Osteocyte (in vitro differentiated cells): ENCODE measurements at places on chromosomes 16 and 17.

DNA sequence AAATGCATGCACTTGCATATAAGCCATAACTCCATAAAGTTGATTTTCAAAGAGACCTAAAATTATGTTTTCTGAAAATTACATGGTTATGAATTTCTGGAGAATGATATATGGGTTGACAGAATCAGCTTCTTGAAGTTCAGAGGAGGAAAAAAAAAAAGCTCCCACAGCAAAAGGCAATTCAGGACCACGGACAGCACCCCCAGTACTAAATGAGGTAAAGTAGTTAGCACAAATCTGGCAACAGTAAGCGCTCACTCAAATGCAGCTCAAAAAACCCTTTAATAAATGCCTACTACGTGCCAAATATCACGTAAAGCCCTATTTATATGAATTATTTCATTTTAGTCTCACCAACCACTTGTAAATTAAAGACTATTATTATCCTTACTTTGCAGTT, 135.2 kb downstream of the SHISA9 start:
- DNase-seq = no peak

- no peak for DNase-seq
These were observed 317.3 kb downstream of the FOXL1 start for GRCh38 chr16:86895606-86896005.

DNA sequence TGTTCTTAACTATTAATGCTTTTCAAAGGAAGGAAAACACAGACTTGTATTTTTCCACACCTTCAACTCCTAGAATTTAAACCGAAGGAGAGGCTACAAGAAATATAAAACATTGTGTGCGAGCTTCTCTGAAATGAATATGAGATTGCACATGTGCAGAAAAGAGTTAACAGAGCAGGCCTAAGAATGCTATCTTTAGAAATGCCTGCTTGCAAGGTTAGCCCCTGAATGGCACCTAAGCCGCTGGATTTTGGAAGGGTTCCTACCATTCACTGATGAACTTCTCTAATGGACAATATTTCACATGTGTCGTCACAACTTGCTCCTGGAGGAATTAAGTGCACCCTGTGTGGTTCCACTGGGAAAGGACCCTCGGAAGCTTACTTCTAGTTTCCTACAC, 69.3 kb downstream of the FBXL20 start:
- DNase-seq = no peak

GRCh38 chr16:29860218-29860617, 2.8 kb downstream of the CDIPT start:
- no peak for DNase-seq

DNA sequence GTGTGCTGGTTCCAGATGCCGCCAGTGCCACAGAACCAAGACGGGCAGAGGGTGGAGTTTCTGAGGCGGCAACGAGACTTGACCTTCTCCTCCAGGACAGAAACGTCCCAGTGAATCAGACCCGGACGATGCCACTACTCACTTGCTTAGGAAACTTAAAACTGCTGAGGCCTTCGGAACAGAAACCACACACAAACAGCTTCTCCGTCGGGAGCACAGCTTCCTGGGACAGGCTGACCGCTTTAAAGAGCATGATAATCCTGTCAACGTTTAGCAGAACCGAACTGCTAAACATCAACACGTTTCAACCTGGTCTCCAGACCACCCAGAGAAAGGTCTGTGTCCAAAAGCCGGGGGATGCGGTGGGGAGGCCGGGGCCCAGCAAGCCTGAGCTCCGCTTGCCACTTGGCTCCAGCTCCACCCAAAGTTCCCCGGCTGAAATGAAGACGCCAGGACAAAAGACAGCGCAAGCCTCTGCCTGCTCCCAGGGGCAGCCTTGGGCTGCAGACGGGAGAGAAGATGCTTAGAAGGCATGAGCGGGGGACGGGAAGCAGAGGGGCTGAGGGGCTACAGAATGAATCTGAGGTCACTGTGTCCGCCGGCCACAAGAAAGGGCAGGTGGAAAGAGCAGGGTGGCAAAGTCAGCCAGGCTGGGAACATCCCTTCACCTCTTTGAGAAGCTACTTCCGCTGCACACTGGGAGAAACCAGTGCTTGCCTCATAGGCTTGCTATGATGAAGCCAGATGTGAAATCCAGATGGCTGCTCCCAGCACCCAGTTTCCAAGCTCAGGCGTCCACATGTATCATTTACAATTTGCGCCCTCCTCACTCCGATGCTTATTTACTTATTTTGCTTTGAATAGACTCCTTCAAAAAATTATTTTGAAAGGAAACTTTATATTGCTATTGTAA, 69.0 kb downstream of the MRM3 start:
- DNase-seq = no peak

DNA sequence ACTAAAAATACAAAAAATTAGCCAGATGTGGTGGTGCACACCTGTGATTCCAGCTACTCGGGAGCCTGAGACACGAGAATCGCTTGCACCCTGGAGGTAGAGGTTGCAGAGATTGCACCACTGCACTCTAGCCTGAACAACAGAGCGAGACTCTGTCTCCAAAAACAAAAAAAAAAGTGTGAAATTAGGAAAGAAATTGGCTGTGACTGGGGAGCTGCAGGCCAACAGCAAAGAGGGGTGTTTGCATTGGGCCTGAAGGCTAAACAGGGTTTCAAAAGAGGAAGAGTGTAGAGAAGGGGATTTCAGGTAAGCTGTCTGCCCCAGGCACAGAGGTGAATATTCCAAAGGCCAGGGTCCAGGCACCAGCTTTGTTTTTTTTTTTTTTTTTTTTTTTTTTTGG, 9.4 kb downstream of the BMERB1 start:
- DNase-seq = no peak

- DNase-seq = no peak
These were observed 12.7 kb upstream of the FAM20A start for GRCh38 chr17:68613739-68614298.

DNA sequence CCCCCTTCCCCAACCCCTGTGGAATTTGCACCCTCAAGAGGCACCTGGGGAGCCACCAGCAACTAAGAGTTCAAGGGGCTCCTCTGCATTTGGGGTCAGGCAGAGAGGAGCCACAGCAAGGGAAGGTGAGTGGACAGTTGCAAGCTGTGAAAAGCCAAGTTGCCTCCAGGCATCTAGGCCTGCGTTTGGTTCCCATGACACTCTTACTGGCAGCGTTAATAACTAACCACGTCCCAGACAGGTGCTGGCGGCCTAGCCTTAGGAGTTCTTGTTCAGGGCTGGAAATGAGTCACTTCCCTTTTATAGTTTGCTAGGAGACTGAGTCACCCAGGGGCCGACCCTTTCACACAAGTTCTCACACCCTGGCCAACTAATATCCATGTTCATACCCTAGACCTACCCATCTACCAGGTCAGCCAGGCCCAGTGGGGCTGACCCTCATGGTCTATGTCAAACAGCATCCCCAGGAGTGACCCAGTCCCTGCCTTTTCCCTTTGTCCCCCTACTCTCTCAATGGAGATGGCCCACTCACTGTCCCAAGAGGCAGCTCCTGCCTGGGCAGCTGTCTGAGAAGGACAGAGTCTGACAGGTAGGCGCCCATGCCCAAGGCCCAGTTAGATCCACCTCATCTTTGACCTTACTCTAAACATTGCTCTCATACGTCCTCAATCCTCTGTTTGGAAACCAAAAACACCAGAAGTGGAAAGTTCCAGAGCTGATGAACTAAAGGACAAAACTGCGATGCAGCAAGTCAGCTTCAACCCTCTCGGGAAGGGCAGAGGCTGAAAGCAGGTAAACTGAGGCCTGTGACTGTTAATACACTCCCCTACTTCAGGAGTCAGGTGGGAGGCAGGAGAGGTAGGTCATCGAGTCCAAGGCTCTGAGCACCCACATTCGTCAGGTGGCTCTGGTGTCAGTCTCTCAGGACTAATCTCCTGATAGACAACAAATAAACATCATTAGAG, 300.6 kb downstream of the SOX9 start:
- DNase-seq = no peak

DNA sequence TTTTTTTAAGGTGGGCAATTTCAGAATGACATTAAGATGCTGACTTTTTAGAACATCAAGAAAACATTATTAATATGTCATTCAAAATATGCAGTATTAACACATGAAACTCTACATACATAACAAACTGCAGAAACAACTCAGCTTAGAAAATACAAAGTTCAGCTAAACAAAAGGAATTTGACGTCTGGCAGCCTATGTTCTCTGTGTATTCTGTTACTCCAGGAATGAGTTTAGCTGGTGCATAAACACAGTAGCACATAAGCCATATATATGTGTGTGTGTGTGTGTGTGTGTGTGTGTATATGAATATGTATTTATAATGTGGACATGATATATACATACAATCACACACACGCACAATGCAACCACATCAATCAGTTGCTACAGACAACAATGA, 413.5 kb upstream of the PSMD7 start:
- DNase-seq = no peak

GRCh38 chr17:82767041-82767754, 15.3 kb downstream of the TBCD start:
- no peak for DNase-seq

DNA sequence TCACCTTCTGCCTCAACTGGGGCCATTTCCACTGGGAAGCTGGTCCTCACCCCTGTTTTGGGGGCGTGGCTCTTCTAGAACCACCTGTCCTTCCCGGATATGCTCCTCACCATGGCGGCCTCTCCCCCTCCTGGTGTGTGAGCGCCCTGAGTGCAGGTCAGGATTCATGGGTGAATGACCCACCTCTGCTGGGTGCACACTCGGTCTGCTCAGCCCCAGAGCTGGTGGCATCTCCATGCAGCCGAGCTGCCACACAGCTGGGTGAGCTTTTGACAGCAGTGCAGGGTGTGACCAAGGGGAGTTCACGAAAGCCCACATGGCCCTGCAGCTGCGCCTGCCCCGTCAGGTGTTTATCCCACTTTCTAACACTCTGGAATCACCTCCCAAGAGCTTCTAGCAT, 27.3 kb downstream of the GRIN2C start:
- no peak for DNase-seq

GRCh38 chr17:11140501-11140900, 100.5 kb upstream of the SHISA6 start:
- DNase-seq = no peak

DNA sequence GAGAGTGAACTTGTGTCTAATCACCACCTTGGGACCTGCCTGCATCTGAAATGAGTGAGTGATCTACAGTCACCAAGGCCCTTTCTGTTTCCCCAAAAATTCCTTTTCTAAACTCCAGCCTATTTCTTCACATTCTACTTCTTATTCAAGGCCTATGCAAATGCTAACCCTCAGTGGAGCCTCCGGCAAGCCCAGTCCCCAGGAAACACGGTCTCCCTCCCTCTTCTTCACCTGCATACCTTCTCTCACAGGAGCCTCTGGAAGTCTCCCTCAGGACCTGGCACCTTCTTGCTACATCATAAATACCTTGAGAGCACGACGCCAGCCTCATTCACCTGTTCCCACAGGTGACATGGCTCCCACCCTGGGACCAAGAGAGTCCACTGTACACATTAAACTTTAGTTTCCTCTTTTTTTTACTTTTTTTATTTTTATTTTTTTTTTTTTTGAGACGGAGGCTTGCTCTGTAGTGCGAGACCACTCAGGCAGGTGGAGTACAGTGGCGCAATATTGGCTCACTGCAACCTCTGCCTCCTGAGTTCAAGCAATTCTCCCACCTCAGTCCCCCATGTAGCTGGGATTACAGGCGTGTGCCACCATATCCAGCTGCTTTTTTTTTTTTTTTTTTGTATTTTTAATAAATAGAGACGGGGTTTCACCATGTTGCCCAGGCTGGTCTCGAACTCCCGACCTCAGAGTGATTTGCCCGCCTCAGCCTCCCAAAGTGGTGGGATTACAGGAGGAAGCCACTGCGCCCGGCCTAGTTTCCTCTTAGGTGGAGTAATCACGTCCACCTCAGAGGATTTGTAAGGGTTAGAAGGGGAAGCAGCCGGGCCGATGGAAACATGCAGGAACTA, 97.3 kb downstream of the ANKRD11 start:
- no peak for DNase-seq

- no peak for DNase-seq
These were observed 79.8 kb upstream of the DYNLRB2 start for GRCh38 chr16:80460988-80461387.

GRCh38 chr17:73163043-73163442, 1.8 kb upstream of the SSTR2 start:
- no peak for DNase-seq

DNA sequence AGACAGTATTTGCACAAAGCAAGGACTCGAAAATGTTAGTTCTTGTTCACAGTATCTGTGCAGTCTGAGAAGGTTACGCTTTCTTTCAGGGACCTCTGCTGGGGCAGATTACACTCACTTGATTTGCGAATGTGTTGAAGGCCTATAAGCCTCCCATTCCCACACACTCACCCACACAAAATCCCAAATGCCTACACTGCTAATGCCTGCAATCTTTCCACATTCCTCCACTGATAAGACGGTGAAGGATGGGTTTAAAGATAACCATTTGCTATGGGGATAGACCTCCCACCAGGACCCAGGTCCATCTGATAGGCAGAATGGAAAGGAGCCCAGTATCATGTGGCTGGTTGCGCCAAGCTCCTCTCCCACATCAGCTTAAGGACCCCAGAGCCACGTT, 394.9 kb upstream of the SALL1 start:
- DNase-seq = no peak

DNA sequence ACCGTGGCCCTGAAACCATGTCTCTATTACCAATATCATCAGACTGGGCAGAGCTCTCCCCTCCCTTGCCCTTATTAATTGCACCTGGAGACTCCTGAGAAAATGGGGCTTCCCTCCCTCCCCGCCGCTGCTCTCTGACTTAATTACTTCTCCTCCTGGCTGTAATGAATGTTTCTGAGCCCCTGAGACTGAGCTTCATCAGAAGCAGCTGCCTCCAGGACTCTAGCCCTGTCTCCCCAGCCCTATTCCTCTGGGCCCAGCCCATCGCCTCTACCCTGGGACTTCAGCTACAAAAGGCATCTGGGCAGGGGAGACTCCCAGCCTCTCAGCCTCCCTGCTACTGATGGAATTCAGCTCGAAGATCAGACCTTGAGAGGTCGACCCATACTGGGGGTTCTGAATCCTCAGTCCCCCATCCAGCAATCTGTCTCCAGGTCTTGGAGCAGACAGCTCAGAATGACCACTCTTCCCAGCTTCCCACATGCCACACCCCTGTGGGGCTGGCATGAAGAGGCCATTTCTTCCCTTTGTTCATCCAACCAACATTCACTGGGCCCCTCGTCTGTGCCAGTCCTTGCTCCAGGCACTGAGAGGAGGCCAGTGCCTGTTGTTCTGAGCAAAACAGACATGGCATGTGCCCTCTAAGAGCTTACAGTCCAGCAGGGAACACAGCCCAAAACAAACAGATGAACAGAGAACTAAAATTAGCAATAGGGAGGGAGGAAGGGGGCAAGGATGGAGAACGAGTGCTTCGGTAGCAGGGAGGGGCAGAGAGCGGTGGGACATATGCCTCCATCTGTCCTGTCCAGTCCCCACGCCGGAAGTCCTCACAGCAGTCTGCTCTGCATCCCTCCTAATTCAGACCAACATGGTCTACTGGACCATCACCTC, 17.0 kb upstream of the NAGS start:
- DNase-seq = no peak

- DNase-seq = no peak
These were observed 7.3 kb upstream of the SMIM5 start for GRCh38 chr17:75625813-75626486.
